HFFc6 (cell line): ENCODE measurements at places on chromosomes 12 and 14. TPM values are rescaled to one million over a fixed set of nuclear protein-coding genes. Genes with fewer than 3 reads are reported as not detected.

DNA sequence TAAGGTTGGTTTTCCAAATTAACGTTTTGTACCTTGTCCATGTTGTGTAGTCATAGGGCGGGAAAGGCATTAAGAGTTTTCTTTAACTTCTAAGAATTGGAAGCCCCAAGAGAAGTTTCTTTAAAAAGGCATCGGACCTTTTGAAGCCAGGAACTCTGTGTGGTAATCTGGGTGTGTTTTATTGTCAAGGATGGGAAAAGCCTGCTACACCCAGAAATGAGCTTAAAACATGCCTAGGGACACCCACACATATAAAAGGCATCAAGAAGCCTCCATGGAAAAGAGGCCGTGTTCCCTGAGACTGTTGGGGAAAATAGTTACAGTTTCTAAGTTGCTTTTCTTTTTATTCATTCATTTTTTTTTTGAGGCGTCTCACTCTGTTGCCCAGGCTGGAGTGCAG is 81.0 kb upstream of the PTHLH start:
- no peak for DNase-seq
- H3K36me3 ChIP-seq = no peaks in the 10 kb centered on the region

DNA sequence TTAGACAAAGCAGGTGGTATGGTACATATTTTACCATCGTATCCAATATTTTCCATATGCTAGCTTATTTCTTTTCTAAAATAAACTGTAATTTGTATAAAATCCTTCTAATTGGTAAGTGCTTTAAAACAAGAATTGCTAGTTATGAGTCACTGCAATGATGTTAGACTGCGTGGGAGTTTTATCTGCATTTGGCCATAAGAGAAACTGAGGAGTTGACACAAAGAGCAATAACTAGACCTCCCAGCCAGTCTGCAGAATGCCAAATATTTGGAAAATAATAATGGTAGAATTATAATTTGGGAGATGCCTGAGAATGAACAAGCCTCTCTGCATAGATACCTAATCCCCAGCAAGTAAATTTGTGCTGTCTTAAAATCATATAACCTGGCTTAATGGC is 61.7 kb upstream of the PTPRR start:
- H3K4me1 ChIP-seq = no peaks in the 10 kb centered on the region
- no peak overlapping the region for H3K4me3 ChIP-seq
- H3K27me3 ChIP-seq = no peaks in the 10 kb centered on the region
- no peak for DNase-seq
- H3K36me3 ChIP-seq = no peaks in the 10 kb centered on the region; the same call in 1 of the 2 replicates

DNA sequence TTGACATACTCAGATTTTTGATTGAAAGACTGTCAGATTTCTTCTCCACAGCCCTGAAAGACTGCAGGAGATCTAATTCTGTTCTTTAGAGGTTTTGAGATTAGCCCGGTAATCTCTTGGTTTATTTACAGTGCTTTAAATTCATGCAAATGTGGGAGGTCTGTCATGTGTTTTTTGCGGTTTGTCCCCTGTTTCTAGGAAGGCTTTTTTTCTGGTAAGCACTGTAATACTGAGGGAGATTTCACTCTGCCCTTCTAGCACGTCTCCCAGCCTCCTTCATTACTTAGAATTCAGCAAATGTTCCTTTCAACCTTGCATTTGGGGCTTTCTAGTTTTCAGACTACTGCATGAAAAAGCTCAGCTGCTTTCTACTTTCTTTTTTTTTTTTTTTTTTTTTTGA is 31.1 kb downstream of the GPHN start:
- no peaks in the 10 kb centered on the region for H3K27me3 ChIP-seq
- no peak overlapping the region for H3K27ac ChIP-seq
- no peak overlapping the region for H3K4me3 ChIP-seq
- DNase-seq = no peak
- no peaks in the 10 kb centered on the region for H3K36me3 ChIP-seq

DNA sequence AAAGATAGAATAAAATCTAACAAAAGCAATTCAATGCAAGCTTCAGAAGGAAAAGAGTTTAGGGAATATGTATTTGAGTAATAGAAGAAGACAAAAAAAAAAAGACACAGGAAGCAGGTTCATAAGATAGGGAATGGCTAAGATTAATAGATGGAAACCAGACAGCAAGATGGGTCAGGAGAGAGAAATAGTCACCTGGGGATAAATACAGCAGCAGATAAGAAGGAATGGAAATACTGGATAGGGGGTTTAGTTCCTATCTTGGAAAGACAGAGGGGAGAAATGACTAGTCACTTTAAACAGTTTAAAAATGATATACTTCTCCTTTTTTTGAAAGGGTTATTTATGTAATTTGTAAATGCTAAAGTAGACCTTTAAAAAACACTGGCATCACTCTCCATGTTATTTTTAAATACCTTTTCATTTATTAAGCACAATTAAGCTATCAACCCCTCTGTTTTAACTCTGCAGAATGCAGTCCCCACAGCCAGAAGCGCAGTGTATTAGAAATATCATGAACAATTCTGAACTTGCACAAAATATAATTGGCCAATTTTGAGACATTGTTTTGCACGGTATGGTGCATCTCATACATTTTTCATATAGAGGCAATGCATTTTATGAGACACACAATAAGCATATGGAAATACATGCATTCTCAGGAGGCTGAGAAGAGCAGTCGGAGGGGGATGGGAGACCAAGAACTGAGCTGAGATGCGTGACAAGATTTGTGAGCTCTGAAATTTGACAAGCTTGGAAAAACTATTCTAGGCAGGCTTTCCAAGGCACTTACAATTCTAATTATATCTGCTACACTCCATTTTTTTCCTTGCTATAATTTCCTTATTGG is 303.4 kb upstream of the PRICKLE1 start:
- no peak for DNase-seq
- H3K36me3 ChIP-seq = no peaks in the 10 kb centered on the region
- no peak overlapping the region for H3K4me3 ChIP-seq
- no peak overlapping the region for H3K27ac ChIP-seq
- no peaks in the 10 kb centered on the region for H3K27me3 ChIP-seq

DNA sequence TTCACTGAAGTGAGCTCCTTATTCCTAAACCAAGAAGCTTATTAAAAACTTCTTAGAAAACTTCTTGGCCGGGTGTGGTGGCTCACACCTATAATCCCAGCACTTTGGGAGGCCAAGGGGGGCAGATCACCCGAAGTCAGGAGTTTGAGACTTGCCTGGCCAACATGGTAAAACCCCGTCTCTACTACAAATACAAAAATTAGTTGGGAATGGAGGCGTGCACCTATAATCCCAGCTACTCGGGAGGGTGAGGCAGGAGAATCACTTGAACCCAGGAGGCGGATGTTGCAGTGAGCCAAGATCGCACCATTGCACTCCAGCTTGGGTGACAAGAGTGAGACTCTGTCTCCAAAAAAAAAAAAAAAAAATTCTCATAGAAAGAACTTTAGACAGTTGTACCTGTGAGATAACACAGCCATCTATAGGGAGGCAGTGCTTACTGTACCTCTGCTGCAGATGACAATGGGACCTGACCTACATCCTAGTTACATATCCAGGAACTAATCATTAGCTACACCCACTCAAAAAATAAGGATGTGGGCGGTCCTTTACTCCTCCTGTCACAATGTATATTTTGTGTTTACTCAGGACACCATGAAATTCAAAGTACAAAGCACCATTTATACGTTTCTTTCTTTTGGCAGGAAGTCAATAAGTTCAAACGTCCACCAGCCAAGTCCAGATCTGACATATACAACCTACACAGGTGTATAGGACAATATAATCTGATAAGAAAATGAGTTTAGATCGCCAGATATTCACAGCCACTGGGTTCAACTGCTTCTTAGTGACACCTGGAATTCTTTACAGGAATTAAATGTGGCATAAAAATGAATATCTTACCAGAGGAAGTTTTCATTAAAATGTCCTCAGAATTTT is 14.9 kb downstream of the STXBP6 start:
- no peak overlapping the region for H3K27ac ChIP-seq
- peaks cover 11% of the 10 kb centered on the region; the same call in 1 of the 2 replicates for H3K4me1 ChIP-seq
- DNase-seq = no peak

DNA sequence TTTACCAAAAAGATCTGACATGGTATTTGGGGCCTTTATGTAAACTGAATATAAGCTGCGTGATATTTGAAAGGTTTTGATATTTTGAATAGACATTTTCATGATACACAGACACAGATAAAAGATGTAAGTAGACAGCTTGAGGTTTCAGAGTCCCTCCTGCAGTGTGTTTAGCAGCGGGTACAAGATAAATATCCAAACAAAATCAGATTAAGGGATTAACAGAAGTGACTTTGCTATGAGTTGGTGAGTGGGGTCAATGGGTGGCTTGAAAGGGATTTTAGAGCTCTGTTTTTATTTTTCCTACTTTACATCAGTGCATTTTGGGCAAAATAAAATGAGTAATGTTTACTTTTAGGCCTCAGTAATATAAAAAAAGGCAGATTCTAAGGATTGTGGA is 84.1 kb downstream of the IGF1 start:
- no peak for DNase-seq
- H3K36me3 ChIP-seq = no peaks in the 10 kb centered on the region
- H3K4me3 ChIP-seq = no peak overlapping the region

DNA sequence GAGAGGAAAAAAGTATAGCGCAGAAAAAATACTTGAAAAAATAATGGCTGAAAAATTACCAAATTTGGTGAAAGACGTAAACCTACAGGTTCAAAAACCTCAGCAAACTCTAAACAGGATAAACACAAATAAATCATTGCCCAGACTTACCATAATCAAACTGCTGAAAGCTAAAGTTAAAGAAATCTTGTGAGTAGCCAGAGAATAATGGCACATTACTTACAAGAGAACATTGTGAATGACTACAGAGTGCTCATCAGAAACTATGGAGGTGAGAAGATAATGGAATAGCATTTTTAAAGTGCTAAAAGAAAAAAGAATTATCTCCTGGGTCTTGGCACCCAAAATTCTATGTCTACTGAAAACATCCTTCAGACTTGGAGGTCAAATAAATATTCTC is 36.0 kb downstream of the ATF1 start:
- no peak for DNase-seq
- no peaks in the 10 kb centered on the region for H3K4me1 ChIP-seq
- H3K4me3 ChIP-seq = no peak overlapping the region
- H3K27ac ChIP-seq = no peak overlapping the region

- H3K4me3 ChIP-seq = no peak overlapping the region
- peaks cover 3% of the 10 kb centered on the region; the same call in 1 of the 2 replicates for H3K27me3 ChIP-seq
- DNase-seq = no peak
- H3K4me1 ChIP-seq = peaks cover 34% of the 10 kb centered on the region
- H3K27ac ChIP-seq = no peak overlapping the region
- H3K36me3 ChIP-seq = no peaks in the 10 kb centered on the region
Measured at GRCh38 chr12:92467886-92468285, 234.9 kb upstream of the PLEKHG7 start.

DNA sequence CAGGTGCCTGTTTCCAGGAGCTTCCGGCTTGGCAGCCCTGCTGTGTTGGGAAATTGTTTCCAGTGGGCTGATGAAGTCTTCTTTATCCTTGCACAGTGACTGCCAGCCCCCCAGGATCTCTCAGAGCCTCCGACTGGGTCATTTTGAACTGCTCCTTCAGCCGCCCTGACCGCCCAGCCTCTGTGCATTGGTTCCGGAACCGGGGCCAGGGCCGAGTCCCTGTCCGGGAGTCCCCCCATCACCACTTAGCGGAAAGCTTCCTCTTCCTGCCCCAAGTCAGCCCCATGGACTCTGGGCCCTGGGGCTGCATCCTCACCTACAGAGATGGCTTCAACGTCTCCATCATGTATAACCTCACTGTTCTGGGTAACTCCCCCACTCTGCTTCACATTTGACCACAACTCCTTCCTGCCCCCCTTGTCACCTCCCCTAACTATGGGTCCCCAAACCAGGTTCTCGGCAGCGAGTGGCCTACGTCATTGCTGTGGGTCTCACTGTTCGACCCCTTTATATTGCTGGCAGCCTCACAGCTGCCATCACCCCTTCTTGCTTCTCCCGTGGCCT is 2.3 kb downstream of the LAG3 start:
- H3K27ac ChIP-seq = no peak overlapping the region
- peaks cover 8% of the 10 kb centered on the region for H3K27me3 ChIP-seq
- H3K4me1 ChIP-seq = peaks cover 24% of the 10 kb centered on the region
- no peak for DNase-seq
- no peak overlapping the region for H3K4me3 ChIP-seq

DNA sequence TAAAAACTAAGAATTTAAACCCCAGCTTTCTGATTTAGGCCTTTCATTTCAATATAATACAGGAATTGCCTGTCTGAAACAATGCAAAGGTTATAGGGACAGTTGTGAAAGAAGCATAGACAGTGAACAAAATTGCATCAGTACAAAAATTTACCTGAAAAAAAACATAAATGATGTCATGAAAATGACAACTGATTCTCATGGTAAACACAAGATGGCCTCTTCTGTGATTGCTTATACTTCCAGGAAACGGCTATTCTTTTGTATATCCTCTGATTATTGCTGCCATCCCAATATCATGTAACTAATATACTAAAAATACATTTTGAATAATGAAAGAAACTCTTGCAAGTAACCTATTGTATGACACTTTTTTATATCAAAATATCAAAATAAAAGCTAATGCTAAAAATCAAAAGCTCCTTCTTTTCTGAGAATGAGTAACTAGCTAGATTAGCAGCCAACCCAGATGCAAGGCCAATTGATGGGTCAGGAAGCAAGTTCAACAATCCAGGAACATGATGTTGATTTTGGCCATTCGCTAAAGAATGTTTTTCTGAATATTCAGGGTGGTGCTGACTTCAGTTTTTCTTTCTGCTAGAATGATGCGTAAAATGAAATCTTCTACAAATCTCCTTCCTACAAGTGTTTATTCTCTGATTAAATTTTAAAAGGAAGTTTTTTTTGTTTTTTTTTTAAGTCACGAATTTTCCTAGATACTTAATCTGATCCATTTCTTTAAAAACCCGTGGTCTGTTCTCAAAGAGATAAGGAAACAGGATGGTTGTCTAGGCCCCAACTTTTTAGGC is 83.6 kb downstream of the ALX1 start:
- no peaks in the 10 kb centered on the region for H3K4me1 ChIP-seq
- H3K36me3 ChIP-seq = no peaks in the 10 kb centered on the region
- no peak overlapping the region for H3K4me3 ChIP-seq
- DNase-seq = no peak
- no peaks in the 10 kb centered on the region for H3K27me3 ChIP-seq
- H3K27ac ChIP-seq = no peak overlapping the region

The AQP5 gene
- total RNA-seq = not detected in 3 replicates

The TPPP2 gene
- total RNA-seq = not detected in 3 replicates

The RDH12 gene
- not detected in 3 replicates for total RNA-seq
